ENCODE measurements at places on chromosomes 16 and 17. TPM values are rescaled to one million over a fixed set of nuclear protein-coding genes. Genes with fewer than 3 reads are reported as not detected.

GRCh38 chr17:65371702-65372101 lies 189.7 kb downstream of the AXIN2 start:
- no peak overlapping the region for H3K27ac ChIP-seq
- no peaks in the 10 kb centered on the region for H3K36me3 ChIP-seq
- no peak overlapping the region for H3K4me3 ChIP-seq
- no peaks in the 10 kb centered on the region for H3K4me1 ChIP-seq

- no peak overlapping the region for H3K27ac ChIP-seq
- H3K27me3 ChIP-seq = no peaks in the 10 kb centered on the region
- H3K36me3 ChIP-seq = peaks cover 10% of the 10 kb centered on the region
- no peak for DNase-seq
- no peak overlapping the region for H3K4me3 ChIP-seq
- no peaks in the 10 kb centered on the region for H3K4me1 ChIP-seq
These were observed 144.7 kb upstream of the CRHR1 start for GRCh38 chr17:45639297-45639849.

GRCh38 chr17:80585890-80586845 lies 41.5 kb downstream of the RPTOR start:
- peaks cover 10% of the 10 kb centered on the region for H3K4me1 ChIP-seq
- no peak overlapping the region for H3K27ac ChIP-seq
- no peaks in the 10 kb centered on the region for H3K36me3 ChIP-seq

The SARM1 gene
- 37.6 TPM for total RNA-seq

DNA sequence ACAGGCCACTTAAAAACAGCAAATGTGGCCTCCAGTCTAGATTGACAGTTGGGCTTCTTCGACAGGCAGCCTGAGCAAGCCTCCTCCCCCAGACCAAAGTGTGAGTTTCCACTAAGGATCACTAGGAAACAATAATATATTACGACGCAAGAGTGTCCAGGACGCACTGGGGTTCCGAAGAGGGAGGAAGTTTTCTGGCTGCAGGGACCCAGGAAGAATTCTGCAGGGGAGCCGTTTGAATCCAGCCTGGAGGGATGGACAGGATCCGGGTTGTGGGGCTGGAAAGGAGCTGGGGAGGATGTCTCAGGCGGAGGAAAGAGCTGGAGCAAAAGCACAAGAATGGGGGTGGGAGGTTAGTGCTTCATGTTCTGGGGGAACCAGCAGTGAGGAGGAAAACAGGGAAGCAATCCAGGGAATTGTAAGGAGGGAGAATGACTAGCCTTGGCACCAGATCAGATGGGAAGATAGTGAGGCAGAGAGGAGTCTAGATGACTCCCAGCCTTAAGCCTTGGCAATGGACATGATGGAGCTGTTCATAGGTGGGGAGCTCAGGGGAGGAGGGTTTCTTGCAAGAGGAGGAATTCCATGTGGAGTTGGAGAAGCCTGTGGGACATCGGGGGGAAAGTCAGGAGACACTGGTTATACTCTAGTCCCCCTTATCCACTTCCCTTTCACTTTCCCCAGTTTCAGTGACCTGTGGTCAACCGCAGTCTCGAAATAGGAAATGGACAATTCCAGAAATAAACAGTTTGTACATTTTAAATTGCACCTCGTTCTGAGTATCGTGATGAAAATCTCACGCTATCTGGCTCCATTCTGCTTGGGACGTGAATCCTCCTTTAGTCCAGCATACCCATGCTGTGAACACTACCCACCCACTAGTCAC lies 26.6 kb downstream of the NGFR start:
- H3K27me3 ChIP-seq = no peaks in the 10 kb centered on the region
- DNase-seq = no peak
- H3K36me3 ChIP-seq = no peaks in the 10 kb centered on the region
- peaks cover 7% of the 10 kb centered on the region for H3K4me1 ChIP-seq

Data from CD4-positive, alpha-beta memory T cell (primary cell).